ENCODE measurements at places on chromosomes 6 and 20.

- DNase-seq: no peak
Measured at GRCh38 chr6:138383776-138384175, 6.1 kb downstream of the SMIM28 start.

DNA sequence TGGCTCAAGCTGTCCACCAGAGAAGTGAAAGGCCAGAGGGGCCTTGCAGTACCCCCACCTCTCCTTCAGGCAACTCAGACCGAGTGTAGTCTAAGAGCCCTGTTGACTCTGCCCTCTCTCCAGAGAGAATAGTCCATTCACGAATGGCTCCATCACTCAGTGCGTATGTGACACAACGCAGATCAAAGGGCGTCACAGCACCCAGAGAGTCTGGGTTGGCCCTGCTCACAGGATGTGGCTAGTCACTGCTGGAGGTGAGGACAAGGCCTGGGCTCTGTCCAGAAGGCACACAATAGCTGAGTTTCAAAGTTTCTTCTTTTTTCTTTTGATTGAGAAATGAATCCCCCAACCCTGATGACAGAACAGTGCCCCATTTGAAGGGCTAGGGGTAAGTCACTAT is 74.1 kb downstream of the TRMT11 start:
- DNase-seq: peak; percentile 64

GRCh38 chr6:64539917-64540316 is 904.3 kb downstream of the PHF3 start:
- DNase-seq: no peak

- DNase-seq: no peak
Measured at GRCh38 chr20:21832442-21833385, 127.2 kb downstream of the PAX1 start.

DNA sequence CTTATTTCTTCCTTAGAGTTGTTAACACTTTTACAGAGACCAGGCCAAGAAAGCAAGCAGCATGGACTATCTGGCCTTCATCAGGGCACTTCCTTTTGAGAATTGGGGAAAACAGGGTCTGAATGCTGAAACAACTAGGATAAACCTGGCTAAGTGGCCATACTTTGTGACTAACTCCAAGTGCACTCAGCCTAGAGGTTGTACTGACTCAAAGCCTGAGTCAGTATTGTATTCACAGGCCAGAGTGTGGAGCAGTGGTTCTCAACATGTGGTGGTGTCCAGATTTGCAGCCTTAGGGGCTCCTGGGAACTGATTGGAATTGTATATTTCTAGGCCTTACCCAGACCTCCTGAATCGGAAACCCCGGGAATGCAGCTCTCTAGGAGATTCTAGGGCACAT is 20.1 kb downstream of the SEC23B start:
- no peak for DNase-seq

All from right cardiac atrium (tissue), 5 donors.